ENCODE measurements at places on chromosomes 3 and 15.
A peak's percentile ranks its signal among the peaks of the same experiment; 100 is the strongest.

DNA sequence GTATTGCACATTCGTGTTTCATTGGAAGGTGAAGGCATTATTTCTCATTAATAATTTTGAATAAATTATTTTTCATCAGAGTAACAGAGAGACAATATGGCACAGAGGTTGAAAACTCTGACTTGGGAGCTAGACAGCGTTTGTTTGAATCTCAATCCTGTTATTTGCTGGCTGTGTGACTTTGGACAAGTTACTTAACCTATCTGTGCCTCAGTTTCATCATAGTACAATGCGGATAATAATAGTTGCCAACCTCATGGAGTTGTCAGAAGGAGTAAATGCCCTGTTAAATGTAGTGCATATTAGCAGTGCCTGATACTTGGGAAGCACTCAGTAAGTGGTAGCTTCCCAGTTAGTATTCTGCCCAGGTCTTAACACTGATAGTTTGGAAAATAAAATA is 151.7 kb downstream of the SPATA16 start:
- no peak for DNase-seq

DNA sequence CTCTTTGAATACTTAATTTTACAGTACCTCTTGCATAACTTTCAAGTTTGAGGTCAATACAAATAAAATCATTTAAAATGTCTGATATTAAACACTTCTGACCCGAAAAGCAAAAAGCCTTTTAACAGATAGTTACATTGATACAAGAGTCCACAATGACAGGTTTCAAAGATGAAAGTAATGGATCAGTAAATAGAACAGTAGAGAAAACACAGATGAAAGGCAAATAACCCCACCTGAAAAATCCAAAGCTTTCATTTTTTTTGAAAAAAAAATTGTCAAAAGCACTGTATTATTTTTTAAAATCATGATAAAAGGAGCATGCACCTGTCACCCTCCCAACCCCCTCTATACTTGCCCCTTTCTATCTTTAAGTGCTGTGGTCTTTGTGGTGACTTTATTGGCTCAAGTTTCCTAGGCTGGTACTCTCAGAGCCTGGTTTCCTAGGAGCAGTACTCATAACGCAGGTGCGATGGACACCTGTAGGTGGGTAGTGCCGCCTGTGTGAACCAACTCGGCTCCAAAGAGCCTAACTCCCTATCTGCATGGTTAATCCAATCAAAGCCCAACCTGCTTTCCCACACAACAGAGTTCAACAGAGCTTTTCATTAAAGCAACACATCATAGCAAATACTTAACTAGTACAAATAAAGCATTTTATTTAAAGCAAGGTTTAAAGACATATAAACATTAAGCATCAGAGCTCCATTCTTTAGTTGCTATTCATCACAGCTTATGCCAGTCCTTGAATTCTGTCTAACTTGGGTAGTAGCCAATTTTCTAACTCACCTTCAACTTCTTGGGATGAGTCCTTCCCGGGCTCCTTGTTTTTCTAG is 32.2 kb downstream of the LIPC start:
- DNase-seq, result no peak

DNA sequence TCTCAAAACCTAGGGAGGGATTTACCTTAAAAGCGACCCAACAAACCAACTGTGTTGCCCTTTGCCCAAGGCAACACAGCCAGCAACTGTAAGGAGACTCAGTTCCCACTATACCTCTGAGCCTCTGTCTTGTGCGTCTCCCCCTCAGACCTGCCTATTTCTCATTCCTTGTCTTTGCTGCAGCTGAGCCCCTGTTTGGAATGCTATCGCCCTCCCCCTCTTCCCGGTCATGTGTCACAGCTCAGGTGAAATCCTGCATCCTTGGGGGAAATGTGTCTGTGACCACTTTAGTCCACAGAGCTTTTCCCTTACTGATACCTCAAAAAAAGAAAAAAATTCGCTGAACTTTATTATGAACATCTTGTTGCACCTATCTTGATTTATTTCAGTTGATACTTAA is 52.0 kb upstream of the LRIG1 start:
- DNase-seq, result no peak

GRCh38 chr3:26104851-26105251 is 315.0 kb downstream of the OXSM start:
- DNase-seq, result no peak

GRCh38 chr15:58040150-58040549 is 25.4 kb downstream of the ALDH1A2 start:
- no peak for DNase-seq

DNA sequence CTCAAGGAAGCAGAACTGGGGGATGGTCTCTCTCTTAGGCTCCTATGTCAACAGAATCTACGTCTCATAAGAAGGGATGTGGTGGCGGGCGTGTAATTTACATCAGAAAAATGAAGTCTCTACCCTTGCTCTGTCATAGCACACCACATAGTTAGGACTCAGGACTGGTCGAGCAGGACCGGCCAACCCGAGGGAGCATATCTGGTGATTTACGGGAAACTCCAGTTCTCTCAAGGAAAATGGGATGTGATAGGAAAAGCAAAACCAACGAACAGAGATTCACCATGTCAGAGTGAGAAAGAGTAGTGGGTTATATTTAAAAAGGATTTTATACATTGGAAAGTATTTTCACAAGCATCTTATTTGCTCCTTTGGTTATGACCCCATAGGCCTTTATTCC is 54.7 kb downstream of the IGF2BP2 start:
- no peak for DNase-seq

DNA sequence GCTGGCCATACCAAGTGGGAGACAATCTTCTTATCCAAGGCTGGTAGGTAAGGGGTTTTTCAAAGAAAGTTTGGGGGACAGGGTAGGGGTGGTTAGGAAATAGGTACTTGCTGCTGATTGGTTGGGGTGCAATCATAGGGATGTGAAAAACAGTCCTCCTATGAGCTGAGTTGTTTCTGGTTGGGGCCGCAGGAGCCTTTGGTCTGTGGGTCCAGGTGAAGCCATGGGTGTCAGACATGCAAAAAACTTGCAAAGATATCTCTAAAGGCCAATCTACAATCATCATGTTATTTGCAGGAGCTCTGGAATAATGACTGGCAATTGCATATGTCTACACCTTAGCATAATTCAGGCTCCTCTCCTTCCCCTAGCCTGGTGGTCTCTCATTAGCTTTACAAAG is 982.3 kb downstream of the DIPK2A start:
- no peak for DNase-seq

GRCh38 chr15:59349680-59350420 is 22.8 kb downstream of the MYO1E start:
- DNase-seq, result no peak

- no peak for DNase-seq
Observed at GRCh38 chr3:100268156-100268555, 7.4 kb downstream of the TBC1D23 start.

DNA sequence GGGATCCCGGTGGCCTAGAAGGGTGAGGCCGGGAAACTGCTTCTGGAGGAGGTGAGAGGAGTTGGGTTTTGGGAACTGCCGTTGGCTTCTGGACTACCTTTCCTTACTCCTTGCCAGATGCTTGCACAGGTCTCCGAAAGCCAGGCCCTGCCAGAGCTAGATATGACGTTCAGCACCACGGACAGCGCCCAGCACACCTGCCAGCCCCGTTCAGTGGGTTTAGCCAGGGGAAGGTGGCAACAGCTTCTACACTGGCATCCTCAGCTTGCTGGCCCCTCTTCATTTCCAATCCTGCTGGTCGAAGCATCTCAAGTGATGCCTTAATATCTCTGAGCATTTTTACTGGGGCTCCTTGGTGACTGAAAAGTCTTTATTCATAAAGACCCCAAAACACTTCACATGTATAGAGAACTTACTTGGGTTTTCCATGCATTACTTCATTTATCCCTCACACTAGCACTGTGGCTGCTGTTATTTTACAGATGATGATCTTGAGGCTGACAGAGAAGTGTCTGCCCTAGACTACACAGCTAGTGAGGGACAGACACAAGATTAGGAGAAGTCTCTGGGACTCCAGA is 21.9 kb downstream of the HCN4 start:
- DNase-seq, result peak; percentile 39

GRCh38 chr3:23442598-23443383 is 239.7 kb downstream of the UBE2E2 start:
- no peak for DNase-seq

DNA sequence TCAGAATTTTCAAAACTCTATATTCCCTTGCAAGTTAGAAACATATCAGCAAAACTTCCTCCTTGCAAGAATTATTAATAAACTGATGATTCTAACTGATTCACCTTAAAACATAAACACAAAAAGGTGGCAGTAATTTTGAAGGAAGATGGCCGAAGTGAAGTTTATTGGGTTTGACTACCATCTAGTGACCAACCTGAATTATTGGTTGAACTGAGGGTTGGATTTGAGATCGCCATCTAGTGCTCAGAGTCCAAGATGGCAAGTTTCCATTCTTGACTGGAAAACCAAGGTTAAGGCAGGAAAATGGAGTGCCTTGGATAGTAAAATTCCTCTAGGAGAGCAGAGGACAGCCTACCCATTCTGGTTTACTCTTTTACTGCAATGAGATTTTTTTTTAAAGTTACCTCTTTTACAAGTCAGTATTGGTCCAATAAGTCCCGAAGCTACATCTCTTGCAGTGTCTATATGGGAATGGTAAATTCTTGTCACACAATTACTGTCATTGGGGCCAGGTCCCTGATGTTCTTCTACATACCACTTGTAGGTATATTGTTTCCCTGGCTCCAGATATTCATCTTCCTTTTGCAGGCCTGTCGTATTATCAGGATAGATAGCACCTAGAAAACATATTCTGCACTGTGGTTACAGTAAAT is 51.6 kb upstream of the CP start:
- DNase-seq, result no peak

- DNase-seq, result no peak
Observed at GRCh38 chr3:52299247-52299878, 11.7 kb downstream of the GLYCTK start.

DNA sequence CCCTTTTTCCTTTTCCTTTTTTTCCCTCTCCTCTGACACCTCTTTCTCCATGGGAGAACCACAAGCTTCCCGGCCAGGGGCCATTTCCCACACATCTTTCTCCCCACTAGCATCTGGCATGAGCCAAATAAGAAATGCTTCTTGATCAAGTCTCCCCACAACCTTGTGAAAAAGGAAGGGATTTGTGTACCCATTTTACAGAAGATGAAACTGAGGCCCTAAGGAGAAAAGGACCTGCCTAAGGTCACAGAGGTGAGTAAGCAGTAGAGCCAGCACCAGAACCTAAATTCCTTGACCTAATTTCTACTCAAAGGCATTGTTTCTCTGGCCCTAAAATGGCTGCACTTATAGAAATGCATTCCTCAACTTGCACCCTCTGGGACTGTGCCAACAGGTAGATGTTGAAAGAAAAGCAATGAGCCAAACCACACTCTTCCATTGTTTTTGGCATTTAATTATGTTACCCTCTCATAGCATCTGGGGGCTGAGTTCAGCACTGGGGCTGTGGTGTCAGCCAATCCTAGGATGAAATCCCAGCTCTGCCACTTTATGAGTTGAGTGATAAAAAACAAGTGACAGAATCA is 81.7 kb upstream of the TLE3 start:
- no peak for DNase-seq

GRCh38 chr3:147184794-147185193 is 221.5 kb downstream of the ZIC4 start:
- DNase-seq, result no peak

Measured in activated CD8-positive, alpha-beta memory T cell treated with anti-CD3 and anti-CD28 coated beads for 1 hour (primary cell).